ENCODE measurements at places on chromosomes 5 and 9.

- DNase-seq, result no peak
These were observed 612.1 kb upstream of the CDH6 start for GRCh38 chr5:30581198-30581935.

DNA sequence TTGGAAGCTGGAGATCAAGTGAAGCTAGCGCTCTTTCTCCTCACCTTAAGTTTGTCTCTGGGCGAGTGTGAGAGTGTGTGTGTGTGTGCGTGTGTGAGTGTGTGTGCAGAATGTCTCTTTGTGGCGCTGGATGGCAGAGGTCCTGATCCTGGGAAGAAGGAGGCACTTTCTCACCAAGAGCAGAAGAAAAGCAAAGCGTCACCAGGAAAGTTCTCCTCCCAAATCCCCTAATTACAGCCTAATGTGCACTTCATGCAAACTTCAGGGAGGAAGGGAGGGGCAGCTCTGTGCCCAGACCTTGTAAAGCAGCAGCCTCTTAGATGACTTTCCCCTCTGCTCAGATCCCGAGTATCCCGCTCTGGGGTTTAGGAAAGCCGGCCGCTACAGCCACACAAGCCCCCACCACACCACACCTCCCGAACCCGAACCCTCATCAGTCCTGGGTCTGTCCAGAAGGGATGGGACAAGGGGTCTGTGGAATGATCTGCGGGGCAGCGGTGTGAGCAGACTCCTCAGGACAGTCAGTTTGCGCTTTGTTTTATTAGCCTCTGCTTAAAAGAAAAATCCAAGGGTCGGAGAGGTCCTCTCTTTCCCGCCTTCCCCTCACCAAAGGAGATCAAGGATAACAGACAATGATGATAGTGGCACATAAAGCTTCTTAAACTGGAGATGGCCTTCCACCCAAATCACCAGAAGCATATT is at the start of gene HAPLN1:
Gene HAPLN1, minus strand, starts transcription at position 20 of the 702 bp plus-strand sequence. CDS start 47,332 bp downstream, outside the sequence.
- no peak for DNase-seq

GRCh38 chr5:162209005-162209605 is 141.5 kb downstream of the GABRG2 start:
- DNase-seq, result peak; percentile 41

GRCh38 chr9:34638138-34638445 is 505 bp upstream of the SIGMAR1 start:
- no peak for DNase-seq

DNA sequence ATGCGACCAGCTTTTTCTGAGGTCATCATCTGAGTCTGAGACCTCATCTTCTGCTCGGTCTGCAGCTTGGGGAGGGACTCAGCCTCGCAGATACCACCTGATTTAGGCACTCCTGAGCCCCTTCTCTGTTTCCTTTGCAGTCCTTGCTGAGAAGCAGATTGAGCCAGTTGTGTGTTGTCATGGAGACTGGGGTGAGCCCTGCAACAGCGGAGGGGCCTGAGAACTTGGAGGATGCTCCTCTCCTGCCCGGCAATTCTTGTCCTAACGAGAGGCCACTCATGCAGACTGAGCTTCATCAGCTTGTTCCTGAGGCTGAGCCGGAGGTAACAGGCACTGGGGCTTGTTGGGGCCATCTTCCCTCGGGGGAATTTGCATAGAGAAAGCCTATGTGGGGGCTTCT is 19.2 kb downstream of the TEX53 start:
- no peak for DNase-seq

- no peak for DNase-seq
These were observed 448.3 kb downstream of the NTRK2 start for GRCh38 chr9:85117831-85118230.
